ENCODE measurements at places on chromosomes 16 and 17.

- DNase-seq: no peak
Observed at GRCh38 chr16:86080131-86080875, 181.3 kb downstream of the IRF8 start.

DNA sequence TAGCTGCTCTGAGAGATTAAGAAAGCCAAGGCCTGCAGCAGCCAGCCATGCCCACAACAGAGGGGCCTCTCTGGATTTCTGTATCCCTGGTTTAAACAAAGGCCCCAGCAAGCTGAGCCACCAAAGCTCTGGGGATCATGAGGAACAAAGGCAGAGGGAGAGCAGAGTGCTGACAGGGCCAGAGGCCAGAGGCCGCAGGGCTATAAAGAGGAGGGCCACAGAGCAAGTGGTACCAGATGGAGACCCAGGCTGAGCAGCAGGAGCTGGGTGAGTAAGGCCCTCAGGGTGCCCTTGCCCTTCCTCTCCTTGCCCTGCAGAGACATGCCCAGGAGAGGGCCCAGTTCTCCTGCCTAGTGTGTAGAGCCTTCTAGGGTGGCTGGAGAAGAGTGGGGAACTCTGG lies at the start of gene CRYBA1:
Gene CRYBA1, plus strand, starts transcription at position 232 of the 400 bp plus-strand sequence. Its CDS starts 5 bp downstream, at position 237.
- DNase-seq: no peak

DNA sequence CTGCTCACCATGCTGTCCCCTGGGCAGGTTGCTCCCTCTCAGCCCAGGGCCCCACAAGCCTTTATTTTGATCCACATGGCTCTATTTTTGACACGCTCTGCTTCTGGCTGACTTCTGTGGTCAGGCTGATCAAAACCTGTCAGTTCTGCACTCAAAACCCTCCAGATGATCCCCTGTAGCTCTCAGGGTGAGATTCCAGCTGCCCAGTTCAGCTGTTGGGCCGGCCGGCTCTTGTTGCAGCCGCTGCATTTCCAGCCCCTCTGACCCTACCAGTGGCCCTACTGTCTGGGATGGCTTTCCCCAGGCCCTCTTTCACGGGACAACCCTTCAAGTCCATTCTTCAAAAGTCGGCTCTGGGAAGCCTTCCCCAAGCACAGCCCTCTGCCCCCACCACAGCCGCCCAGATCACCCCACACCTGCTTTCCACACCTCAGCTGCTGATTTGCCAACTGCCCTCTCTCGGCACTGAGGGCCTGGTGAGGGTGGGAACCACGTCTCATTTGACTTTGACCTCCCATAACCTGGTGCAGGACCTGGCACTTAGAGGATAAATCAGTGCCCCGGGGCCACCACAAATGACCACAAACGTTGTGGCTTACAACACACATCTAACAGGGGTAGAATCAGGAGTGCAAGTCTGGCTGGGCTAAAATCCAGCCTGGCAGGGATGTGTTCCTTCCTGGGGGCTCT lies 16.3 kb upstream of the CACNG4 start:
- no peak for DNase-seq

DNA sequence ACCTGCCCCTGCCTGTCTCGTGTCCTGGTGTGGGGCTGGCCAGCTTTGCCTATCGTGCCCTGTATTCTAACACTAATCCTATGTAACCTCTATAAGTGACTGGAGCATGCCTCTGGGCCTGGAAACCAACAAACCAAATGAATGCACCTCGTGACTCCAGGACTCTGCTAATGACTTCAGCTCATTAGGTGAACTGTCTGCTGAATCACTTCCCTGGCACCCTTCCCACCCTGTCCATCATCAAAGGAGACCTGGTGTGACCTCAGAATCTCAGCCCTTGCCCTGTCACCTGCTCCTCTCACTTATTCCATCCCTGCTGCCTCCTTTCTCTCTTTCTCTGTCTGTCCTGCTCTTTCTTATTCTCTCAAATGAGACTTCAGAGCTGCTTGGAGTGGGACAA lies 322.4 kb downstream of the CBLN1 start:
- DNase-seq: no peak

DNA sequence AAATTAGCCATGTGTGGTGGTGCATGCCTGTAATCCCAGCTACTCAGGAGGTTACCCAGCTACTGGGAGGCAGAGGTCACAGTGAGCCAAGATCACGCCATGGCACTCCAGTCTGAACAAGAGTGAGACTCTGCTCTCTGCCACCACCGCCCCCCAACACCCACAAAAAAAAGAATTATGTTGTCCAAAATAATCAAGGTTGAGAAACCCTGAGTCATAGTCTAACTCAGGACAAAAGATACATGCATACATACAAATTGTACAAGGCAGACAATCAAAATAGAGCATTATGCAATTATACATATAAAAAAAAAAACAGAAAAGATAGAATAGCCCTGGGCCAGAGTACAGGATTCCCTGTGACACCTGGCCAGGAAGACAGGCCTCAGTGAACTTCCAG lies 6.6 kb upstream of the KPNB1 start:
- no peak for DNase-seq

DNA sequence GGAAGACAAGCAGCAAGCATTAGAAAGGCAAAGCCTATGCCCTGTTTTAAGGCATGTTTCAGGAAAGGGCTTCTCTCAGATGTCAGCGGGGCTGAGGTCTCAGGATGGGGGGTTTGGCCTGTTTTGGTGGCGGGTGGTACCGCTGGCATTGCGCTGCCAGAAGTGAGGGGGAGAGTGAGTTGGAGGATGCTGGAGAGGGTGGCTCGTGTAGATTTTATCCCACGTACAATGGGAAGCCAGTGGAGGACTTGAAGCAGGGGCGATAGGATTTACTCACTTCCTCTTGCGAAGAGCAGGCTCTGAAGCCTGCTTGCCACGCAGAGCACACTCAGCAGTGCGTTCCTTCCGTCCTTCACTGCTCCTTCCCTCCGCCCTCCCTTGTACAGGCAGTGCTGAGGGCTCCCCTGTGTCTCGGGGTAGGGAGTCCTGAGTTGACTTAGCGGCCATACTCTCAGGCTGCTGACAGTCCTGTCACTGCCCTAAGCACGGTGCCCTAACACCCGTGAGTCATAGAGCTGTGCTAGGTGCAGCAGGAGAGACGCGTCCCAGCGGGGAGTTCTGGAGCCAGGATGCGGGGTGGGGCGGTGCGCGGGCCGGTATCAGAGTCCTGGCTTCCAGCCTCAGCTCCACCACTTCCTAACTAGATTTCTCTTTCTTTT lies 113.1 kb downstream of the SNX29 start:
- DNase-seq: no peak

- no peak for DNase-seq
Observed at GRCh38 chr17:5780476-5780875, 196.2 kb upstream of the NLRP1 start.

- no peak for DNase-seq
Observed at GRCh38 chr16:8848939-8849391, 19.8 kb downstream of the CARHSP1 start.

- DNase-seq: no peak
Observed at GRCh38 chr17:80971704-80972304, 19.8 kb upstream of the CHMP6 start.

Data from NCI-H460 (cell line).